ENCODE measurements at places on chromosomes 2 and 18.

GRCh38 chr2:39608263-39608575 lies 57.5 kb upstream of the TMEM178A start:
- DNase-seq: no peak

GRCh38 chr2:126775300-126775985 lies 119.5 kb downstream of the GYPC start:
- DNase-seq: no peak

GRCh38 chr2:11771971-11772615 lies 25.7 kb downstream of the LPIN1 start:
- no peak for DNase-seq

- no peak for DNase-seq
Observed at GRCh38 chr2:28465148-28465885, 30.5 kb upstream of the PLB1 start.

GRCh38 chr18:45724601-45725000 lies 620 bp downstream of the SLC14A1 start:
- DNase-seq: no peak

- no peak for DNase-seq
Observed at GRCh38 chr2:105723431-105723830, 21.3 kb upstream of the NCK2 start.

DNA sequence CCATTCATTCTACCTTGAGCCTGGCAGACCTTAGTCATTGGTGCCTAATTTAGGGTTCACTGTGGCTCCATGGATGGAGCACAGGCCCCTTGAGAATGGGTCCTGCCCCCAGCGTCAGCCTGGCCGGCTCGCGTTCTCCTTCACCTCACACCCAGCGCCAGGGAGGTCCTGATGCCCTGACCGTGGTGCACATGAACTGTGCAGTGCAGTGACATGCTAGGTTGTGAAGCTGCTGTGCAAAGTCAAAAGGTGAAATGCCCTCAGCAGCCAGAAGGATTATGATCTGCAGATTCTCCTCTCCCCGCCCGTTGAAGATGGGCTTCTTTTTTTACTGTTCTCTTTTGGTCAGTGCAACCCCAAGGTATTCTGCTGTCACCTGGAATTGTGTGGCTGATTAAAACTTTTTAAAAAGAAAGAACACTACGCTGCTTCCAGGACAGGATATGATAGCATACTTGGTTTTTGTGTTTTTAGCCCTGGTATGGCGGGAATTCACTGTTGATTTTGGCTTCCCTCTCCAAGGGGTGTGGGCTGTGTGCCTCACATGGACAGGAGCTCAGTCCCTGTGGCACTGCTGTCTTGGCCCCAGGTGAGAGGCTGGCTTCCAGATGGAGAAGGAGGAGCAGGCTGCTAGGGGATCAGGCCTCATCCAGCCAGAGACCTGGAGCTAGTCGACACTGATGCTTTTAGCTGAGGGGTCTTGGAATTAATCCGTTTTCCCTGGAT lies 49.4 kb upstream of the MCFD2 start:
- no peak for DNase-seq

DNA sequence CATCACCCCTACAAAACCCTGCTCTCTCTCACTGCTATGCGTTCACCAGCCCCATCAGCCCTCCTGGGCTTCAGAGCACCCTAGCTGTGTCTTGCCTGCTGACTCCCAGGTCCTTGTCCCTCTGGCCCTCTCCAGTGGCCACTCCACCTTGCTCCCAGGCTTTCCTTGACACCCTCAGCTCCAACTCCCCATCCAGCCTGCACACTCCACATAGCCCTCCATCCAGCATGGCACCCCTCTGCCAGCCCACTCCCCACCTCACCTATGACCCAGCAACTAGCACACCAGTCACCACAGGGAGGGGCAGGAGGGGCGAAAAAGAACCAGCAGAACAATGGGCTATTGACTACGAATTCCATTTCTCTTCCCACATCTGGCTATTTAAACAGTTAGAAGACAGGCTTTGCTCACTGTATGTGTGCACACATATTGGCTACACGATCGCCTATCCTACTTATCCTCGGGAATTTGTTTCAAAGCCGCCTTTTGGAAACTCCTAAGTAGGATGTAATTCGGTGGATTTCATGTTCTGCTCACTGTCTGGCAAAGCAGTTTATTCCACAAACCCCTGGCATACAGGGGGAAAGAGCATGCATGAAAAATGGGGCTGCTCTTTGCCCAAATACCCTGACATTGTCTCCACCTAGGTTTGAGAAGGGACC lies 195.3 kb downstream of the SMAD2 start:
- no peak for DNase-seq

GRCh38 chr18:46461993-46462392 lies 195.0 kb downstream of the LOXHD1 start:
- DNase-seq: no peak

- DNase-seq: no peak
Observed at GRCh38 chr2:120365236-120365793, 19.4 kb downstream of the INHBB start.

GRCh38 chr2:128867311-128867710 lies 548.6 kb upstream of the HS6ST1 start:
- no peak for DNase-seq

DNA sequence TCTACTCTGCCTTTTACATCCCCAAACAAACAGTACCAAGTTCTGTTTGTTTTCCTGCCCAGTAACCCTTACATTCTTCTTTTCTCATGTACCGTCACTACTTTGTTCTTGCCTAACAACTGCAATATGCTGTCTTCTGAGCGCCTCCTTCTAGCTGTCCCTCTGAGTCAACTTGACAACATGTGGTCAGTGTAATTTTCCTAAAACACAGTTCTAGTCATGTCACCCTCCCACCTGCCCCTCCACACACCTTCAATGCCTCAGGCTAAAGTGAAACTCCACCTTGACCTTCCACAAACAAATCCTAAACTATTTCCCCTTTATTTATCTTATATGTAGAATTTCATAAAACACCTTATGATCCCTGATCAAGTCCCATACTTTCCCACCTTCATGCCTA lies 124.6 kb upstream of the CD302 start:
- no peak for DNase-seq

DNA sequence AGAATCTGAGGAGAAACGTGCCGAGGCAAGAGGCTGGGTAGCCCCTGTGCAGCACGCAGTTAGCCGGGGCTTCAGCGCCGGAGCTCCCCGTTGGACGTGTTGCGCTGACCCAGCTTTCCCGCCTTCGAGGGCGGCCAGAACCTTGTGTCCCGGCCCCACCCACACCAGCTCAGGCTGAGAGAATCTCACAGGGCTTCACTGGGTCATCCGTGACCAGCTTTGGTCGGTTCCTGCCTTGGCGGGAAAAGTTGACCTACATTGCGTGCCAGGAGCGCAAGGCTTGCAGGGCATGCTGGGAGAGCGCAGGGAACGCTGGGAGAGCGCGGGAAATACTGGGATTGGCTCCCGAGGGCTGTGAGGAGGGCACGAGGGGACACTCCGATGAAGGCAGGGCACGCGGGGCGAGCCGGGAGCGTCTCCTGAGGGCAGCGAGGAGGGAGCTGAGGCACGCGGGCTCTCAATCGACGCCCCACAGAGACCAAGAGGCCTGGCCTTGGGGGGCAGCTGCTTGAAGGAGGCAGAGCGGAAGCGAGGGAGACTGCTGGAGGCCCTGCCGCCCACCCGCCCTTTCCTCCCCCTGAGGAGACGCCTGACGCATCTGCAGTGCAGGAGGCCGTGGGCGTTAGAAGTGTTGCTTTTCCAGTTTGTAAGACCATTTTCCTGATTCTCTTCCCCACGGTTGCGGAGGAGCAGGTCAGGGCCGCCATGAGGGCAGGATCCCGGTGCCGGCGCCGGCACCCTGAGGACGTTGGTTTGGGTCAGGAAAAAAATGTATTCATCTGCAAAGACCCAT lies at the start of gene C18orf63:
TSS of gene C18orf63 (plus strand) at position 376 of the 793 bp plus-strand sequence. CDS start 2,027 bp downstream, outside the sequence.
- DNase-seq: no peak

All from NCI-H2081 (cell line).